Germinal center (tissue), 1 donor: ENCODE measurements at places on chromosomes 4 and X.

DNA sequence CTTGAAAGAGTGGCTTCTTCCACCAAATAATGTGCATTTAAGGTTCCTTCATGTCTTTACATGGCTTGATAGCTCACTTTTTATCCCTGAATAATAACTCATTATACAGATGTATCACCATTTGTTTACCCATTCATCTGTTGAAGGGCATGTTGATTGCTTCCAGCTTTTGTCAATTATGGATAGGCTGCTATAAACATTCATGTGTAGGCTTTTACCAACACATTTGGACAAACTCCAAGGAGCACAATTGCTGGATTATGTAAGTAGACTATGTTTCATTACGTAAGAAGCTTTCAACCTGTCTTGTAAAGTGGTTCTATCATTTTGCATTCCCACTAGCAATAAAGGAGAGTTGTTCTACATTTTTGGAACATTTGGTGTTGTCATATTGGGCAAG lies 2637.0 kb downstream of the PCDH7 start:
- no peak for DNase-seq

DNA sequence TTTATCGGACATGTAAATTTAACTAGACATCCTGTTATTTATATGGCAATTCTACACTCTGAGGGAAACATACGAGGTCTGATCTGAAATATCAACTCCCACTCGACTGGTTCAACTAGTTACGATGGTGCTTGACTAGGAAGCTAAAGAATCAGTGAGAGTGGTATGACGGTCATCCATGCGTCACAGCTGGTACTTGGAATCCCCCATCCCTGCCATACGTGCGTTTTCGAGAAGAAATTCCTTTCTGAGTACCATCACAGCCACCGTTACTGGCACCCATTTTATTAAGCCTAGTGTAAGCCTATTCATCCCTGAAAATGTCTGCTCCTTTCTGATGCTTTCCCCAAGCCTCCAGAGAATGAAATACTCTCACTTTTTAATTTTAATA lies 695 bp upstream of the PIGA start:
- peak; percentile 9 for DNase-seq

DNA sequence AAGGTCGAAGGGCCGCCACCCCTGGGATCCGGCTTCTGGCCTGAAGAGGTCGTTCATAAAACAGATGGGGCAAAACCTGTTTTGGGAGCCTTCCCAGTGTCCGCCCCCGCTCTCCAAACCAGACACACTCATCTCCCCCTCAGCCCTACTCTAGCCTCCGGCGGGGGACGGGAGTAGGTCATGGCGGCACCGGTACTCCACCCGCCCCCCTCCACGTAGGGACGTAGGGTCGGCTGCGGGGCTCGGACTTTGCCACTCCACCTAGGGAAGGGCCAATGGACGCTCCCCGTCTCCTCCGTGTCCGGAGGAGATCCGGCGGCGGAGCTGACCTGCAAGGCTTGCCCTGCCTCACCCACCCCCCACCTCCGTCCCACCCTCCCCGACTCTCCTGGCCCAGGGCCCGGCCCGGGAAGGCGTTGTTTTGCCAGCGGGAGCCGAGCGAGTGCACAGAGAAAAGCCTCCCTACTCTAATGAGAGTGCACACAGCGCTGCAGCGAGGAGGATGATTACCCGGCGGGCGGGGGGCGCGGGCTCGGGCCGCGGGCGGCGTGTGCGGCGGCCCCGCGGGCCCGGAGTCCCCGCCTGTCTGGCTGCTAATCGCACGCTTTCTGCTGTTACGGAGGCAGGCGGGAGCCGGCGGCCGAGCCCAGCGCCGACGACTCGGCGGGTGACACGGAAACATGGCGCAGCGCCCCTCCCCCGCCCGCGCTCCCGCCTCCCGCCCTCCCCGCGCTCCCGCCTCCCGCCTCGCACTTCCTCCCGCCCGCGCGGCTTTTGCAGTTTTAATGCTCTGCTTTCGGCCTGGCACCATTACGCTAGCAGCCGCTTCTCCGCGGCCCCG lies 8.3 kb upstream of the BCOR start:
- no peak for DNase-seq

DNA sequence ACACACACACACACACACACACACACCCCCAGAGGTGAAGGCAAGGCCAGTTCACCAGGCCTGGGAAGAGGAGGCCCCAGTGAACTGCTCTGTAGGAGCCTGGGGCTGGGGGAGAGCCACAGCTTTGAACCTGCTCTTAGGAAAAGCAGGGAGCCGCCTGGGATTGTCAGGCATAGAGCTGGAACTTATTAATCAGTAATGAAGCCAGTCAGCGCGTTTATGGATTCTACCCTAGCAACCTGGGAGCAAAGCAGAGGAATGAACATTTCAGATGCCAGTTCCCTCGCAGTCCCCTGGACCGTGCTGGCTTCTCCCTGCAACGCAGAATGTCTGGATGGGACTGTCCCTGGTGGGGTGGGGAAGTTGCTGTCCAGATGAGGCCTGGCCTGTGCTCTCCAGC lies 45.3 kb upstream of the DDX3X start:
- DNase-seq, result no peak
